Type B pancreatic cell (in vitro differentiated cells): ENCODE measurements at places on chromosomes 2 and 18.

- peaks cover 13% of the 10 kb centered on the region for H3K36me3 ChIP-seq
- H3K4me1 ChIP-seq, result peaks cover 28% of the 10 kb centered on the region
- H3K27ac ChIP-seq, result no peak overlapping the region
These were observed 9.7 kb downstream of the E2F6 start for GRCh38 chr2:11456251-11456650.

GRCh38 chr18:75003764-75004690 is 204.9 kb downstream of the PTGR3 start:
- H3K4me3 ChIP-seq, result no peak overlapping the region
- no peak for DNase-seq
- H3K4me1 ChIP-seq, result peaks cover 4% of the 10 kb centered on the region
- peaks cover 4% of the 10 kb centered on the region for H3K36me3 ChIP-seq
- H3K27me3 ChIP-seq, result no peaks in the 10 kb centered on the region

- H3K27me3 ChIP-seq, result peaks cover 11% of the 10 kb centered on the region
- no peak overlapping the region for H3K27ac ChIP-seq
- H3K36me3 ChIP-seq, result no peaks in the 10 kb centered on the region
- peaks cover 4% of the 10 kb centered on the region for H3K4me1 ChIP-seq
- DNase-seq, result no peak
- H3K4me3 ChIP-seq, result no peak overlapping the region
These were observed 23.4 kb upstream of the SOX11 start for GRCh38 chr2:5668682-5669250.

- H3K27me3 ChIP-seq, result no peaks in the 10 kb centered on the region
- DNase-seq, result no peak
- no peaks in the 10 kb centered on the region for H3K4me1 ChIP-seq
- H3K36me3 ChIP-seq, result peaks cover 11% of the 10 kb centered on the region
- H3K4me3 ChIP-seq, result no peak overlapping the region
These were observed 22.3 kb downstream of the SLC35F5 start for GRCh38 chr2:113734185-113734584.

- peak overlapping the region; percentile 58 for H3K4me3 ChIP-seq
- H3K36me3 ChIP-seq, result no peaks in the 10 kb centered on the region
- H3K27ac ChIP-seq, result no peak overlapping the region
- peak; percentile 60 for DNase-seq
- peaks cover 26% of the 10 kb centered on the region for H3K4me1 ChIP-seq
- H3K27me3 ChIP-seq, result peaks cover 37% of the 10 kb centered on the region
These were observed 8.4 kb upstream of the ARID5A start for GRCh38 chr2:96528006-96528699.

- no peak overlapping the region for H3K4me3 ChIP-seq
- DNase-seq, result no peak
- H3K27ac ChIP-seq, result no peak overlapping the region
- no peaks in the 10 kb centered on the region for H3K27me3 ChIP-seq
- no peaks in the 10 kb centered on the region for H3K4me1 ChIP-seq
These were observed 56.2 kb upstream of the AMMECR1L start for GRCh38 chr2:127942002-127942401.

GRCh38 chr18:58069721-58070292 is 25.8 kb downstream of the NEDD4L start:
- peaks cover 13% of the 10 kb centered on the region for H3K4me1 ChIP-seq
- H3K27me3 ChIP-seq, result no peaks in the 10 kb centered on the region
- peaks cover 34% of the 10 kb centered on the region for H3K36me3 ChIP-seq

DNA sequence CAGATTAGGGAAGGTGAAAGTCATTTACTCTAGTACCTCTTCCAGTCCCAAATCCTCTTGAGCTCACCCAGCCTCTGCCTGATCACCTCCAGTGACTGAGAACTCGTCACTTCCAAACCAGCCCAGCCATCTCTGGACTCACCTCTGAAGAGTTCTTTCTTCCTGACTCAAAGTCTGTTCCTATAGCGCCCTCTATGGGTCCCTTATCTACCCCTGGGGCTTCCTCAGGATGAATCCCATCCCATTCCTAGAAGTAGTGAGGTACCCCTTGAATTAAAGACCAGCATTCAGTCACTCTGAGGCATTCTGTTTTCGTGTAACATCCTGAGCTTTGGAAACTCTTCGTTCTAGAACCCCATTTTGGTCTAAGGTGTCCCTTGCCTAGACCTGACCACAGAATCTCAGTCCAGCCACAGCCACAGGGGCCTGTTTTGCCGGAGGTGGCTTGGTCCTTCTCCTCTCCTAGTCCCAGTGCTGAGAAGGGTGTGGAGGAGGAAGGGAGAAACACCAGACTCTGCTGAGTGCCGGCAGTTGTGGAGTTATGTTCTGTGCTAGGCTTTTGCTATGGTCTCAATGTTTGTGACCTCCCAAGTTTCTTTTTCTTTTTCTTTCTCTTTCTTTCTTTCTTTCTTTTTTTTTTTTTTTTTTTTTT is 32.7 kb downstream of the SIX3 start:
- H3K27ac ChIP-seq, result no peak overlapping the region
- no peak overlapping the region for H3K4me3 ChIP-seq
- H3K27me3 ChIP-seq, result peaks cover 48% of the 10 kb centered on the region
- no peaks in the 10 kb centered on the region for H3K36me3 ChIP-seq
- peaks cover 5% of the 10 kb centered on the region for H3K4me1 ChIP-seq

- peaks cover 4% of the 10 kb centered on the region for H3K27me3 ChIP-seq
- no peak overlapping the region for H3K4me3 ChIP-seq
- DNase-seq, result no peak
- H3K36me3 ChIP-seq, result no peaks in the 10 kb centered on the region
These were observed 139.5 kb upstream of the PKDCC start for GRCh38 chr2:41908349-41908748.

- DNase-seq, result no peak
- H3K36me3 ChIP-seq, result no peaks in the 10 kb centered on the region
- no peaks in the 10 kb centered on the region for H3K27me3 ChIP-seq
- no peak overlapping the region for H3K27ac ChIP-seq
- no peak overlapping the region for H3K4me3 ChIP-seq
- no peaks in the 10 kb centered on the region for H3K4me1 ChIP-seq
These were observed 42.7 kb upstream of the CDH19 start for GRCh38 chr18:66646609-66647008.

DNA sequence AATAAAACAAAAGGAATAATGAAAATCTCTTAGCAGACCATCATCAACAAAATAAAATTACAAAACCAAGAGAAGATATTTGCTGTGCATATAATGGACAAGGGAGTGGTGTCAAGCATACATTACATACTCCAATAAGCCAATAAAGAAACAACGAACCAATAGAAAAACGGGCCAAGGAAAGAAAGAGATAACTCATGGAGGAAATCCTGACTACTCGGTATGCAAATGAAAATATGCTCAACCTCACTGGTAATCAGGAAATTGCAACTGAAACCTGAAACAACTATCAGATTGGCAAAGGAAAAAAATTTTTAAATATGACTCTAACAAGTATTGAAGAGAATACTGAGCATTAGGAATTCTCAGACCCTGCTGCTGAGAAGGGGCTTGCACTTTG is 84.7 kb downstream of the BCL2 start:
- peaks cover 15% of the 10 kb centered on the region for H3K4me1 ChIP-seq
- peaks cover 11% of the 10 kb centered on the region for H3K36me3 ChIP-seq
- no peak overlapping the region for H3K27ac ChIP-seq
- no peak overlapping the region for H3K4me3 ChIP-seq

DNA sequence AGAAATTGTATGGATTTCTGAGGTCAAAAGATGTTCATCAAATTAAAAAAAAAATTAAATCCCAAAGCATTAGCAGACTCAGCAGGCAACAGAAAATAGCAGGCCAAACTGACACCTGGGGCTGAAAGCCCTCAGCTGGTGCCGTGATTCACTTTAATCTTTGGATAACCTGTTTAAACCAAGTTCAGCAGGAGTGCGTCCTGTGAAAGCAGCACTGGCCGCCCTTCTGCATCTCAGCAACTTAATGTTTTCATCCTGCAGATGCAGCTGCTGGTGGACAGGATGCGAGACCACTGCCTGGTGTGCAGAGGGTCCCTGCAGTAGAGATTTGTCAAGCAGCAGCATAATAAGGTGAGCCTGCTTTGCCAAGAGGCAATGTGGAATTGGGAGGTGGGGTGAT is 41.2 kb downstream of the CCDC68 start:
- H3K27ac ChIP-seq, result no peak overlapping the region
- H3K4me1 ChIP-seq, result peaks cover 4% of the 10 kb centered on the region
- DNase-seq, result no peak
- H3K4me3 ChIP-seq, result no peak overlapping the region
- peaks cover 4% of the 10 kb centered on the region for H3K27me3 ChIP-seq

GRCh38 chr18:29912351-29912750 is 1130.2 kb downstream of the DSC3 start:
- no peaks in the 10 kb centered on the region for H3K27me3 ChIP-seq
- no peaks in the 10 kb centered on the region for H3K36me3 ChIP-seq
- no peak for DNase-seq
- H3K27ac ChIP-seq, result no peak overlapping the region

- DNase-seq, result no peak
- H3K27ac ChIP-seq, result no peak overlapping the region
- no peaks in the 10 kb centered on the region for H3K4me1 ChIP-seq
- no peaks in the 10 kb centered on the region for H3K36me3 ChIP-seq
- no peaks in the 10 kb centered on the region for H3K27me3 ChIP-seq
- no peak overlapping the region for H3K4me3 ChIP-seq
These were observed 21.8 kb upstream of the NT5DC4 start for GRCh38 chr2:112698834-112699515.

- H3K4me1 ChIP-seq, result peaks cover 5% of the 10 kb centered on the region
- no peaks in the 10 kb centered on the region for H3K27me3 ChIP-seq
- H3K4me3 ChIP-seq, result no peak overlapping the region
These were observed 100.7 kb downstream of the NFATC1 start for GRCh38 chr18:79496237-79496977.

GRCh38 chr2:109201465-109202327 is 72.7 kb downstream of the SH3RF3 start:
- peaks cover 31% of the 10 kb centered on the region for H3K4me1 ChIP-seq
- no peaks in the 10 kb centered on the region for H3K36me3 ChIP-seq
- DNase-seq, result peak; percentile 67
- H3K4me3 ChIP-seq, result no peak overlapping the region
- no peaks in the 10 kb centered on the region for H3K27me3 ChIP-seq
- no peak overlapping the region for H3K27ac ChIP-seq

- no peak overlapping the region for H3K4me3 ChIP-seq
- DNase-seq, result no peak
- H3K4me1 ChIP-seq, result no peaks in the 10 kb centered on the region
- H3K27ac ChIP-seq, result no peak overlapping the region
- H3K27me3 ChIP-seq, result peaks cover 4% of the 10 kb centered on the region
These were observed 7.6 kb downstream of the NEU4 start for GRCh38 chr2:241816431-241817121.

- peaks cover 11% of the 10 kb centered on the region for H3K27me3 ChIP-seq
- H3K4me3 ChIP-seq, result no peak overlapping the region
- H3K27ac ChIP-seq, result no peak overlapping the region
- peaks cover 72% of the 10 kb centered on the region for H3K4me1 ChIP-seq
These were observed 17.4 kb downstream of the NRP2 start for GRCh38 chr2:205699515-205700289.

- H3K4me3 ChIP-seq, result peak overlapping the region; percentile 82
- H3K4me1 ChIP-seq, result peaks cover 7% of the 10 kb centered on the region
- H3K27ac ChIP-seq, result peak overlapping the region; percentile 44
- H3K36me3 ChIP-seq, result no peaks in the 10 kb centered on the region
- DNase-seq, result peak; percentile 68
These were observed 325.6 kb upstream of the VRK2 start for GRCh38 chr2:57720728-57721627.

- peaks cover 15% of the 10 kb centered on the region for H3K4me1 ChIP-seq
- H3K36me3 ChIP-seq, result peaks cover 12% of the 10 kb centered on the region
- no peak for DNase-seq
These were observed 39.2 kb upstream of the RNU4ATAC start for GRCh38 chr2:121491518-121491917.

DNA sequence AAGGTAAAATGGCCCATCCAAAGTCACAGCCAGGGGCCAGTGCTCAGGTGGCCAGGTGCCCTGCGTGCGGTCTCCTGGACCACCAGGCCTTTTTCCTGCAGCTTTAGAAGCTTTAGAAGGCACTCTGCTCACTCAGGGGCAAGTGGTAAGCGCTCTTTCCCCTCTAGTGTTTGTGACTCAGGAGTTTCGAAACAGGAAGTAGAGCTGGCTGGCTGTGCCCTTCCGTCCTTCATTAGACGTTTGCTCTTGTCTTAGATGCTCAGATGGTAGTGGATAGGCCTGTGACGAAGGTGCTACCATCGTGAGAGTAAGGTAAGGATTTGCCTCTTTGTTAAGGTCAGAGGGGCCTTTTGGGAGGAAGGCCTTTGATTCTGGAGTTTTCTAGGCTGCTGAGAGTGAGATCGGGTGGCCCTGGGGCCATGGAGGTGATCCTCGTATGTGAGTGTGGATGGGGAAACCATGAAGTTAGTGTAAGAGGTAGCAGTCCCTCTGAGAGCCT is at the start of gene CASP8:
Gene CASP8 (plus strand): TSS at position 235 of the 499 bp plus-strand sequence. CDS start 5,951 bp downstream, outside the sequence.
- no peaks in the 10 kb centered on the region for H3K36me3 ChIP-seq
- H3K27ac ChIP-seq, result no peak within 1 kb of the TSS
- H3K4me1 ChIP-seq, result peaks cover 24% of the 10 kb centered on the region

- DNase-seq, result no peak
- no peaks in the 10 kb centered on the region for H3K27me3 ChIP-seq
- peaks cover 23% of the 10 kb centered on the region for H3K36me3 ChIP-seq
- peak overlapping the region; percentile 38 for H3K27ac ChIP-seq
These were observed 35.0 kb downstream of the RTN4 start for GRCh38 chr2:55014962-55015939.

GRCh38 chr2:161238265-161238559 is 70.0 kb upstream of the PSMD14 start:
- H3K4me1 ChIP-seq, result peaks cover 18% of the 10 kb centered on the region
- peaks cover 12% of the 10 kb centered on the region for H3K27me3 ChIP-seq
- no peak for DNase-seq
- H3K4me3 ChIP-seq, result peak overlapping the region; percentile 95

DNA sequence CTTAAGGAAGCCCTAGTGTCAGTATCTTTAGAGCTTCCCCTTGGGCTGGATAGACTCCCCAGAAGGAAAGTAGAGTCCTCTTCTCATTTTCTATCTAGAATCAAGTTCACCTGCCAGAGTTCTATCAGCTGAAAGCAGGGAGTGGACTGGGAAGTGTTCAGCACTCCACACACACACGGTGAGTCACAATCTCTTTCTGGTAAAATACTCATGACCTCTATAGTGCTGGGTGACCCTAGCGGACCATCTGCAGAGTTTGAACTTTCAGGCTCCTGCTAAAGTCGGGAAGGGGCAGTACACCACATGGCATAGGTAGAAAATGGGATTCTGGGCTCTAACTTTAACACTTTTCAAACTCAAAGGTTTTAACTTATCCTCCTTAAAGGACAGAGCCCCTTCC is 43.3 kb downstream of the SAP130 start:
- no peaks in the 10 kb centered on the region for H3K27me3 ChIP-seq
- peaks cover 32% of the 10 kb centered on the region for H3K36me3 ChIP-seq
- H3K4me1 ChIP-seq, result no peaks in the 10 kb centered on the region
- DNase-seq, result no peak
